Right renal cortex interstitium (tissue), 3 donors: ENCODE measurements at places on chromosomes 4 and X. TPM values are rescaled to one million over a fixed set of nuclear protein-coding genes. Genes with fewer than 3 reads are reported as not detected.

DNA sequence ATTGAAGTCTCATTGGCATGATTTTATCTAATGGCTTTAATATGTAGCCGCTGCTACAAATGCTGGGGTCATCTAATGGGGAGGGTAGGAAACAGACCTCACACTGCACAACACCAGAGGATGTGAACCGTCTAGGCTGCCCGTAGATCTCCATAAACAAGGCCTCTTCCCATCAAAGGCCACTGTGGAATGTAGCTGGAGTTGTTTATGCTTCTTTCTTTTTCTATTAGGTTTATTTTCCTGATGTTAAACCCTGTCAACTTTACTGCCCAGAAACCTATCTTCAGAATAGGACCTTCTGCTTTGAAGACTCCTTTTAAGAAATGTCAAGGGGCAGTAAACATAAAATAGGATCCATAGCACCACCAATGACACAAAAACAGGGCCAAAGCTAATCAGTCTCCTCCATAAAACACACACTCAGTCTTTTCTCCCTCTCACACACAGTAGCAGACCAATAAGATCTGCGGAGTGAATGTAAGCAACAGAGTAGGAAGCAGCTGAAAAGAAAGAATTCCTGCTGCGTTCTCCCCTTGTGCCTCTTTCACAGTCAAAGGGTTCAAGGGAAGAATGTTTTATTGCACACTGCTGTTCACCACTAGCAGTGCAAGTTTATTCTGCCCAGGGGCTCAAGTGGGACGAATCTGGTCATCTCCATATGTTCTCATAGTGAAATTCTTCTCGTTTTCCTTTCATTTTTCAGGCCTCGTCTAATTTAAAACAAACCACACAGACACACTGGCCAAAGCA lies 72.2 kb downstream of the MAML3 start:
- DNase-seq: no peak

DNA sequence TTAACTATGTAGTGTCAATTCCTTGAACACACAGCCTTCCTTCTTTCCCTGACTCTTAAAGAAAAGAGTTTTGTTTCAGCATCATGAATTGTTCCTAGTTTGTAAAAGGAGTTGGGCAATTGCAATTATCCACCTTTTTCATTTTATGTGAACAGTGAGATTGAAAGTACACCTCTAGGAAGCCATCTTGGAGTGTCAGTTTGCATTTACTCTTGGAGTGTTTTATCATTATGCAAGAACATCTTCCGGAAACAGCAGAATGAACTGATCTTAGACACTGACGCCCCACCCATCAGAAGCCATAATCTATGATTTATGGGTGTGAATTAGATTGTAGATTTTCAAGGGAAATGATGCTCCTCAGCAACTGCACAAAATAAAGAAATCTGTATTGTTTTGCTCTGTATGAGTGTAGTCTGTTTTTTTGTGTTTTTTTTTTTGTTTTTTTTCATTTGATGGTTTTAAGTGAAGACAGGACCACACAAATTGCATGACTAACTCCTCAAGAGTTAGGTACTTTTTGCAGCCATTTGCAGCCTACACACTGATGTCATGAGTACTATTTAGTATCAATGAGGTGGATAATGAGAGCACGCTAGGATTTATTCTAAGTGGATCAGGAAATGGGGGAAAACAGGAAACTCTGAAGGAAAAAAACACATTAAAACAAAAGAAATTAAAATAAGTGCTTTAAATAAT lies 19.5 kb upstream of the FGF2 start:
- no peak for DNase-seq

ADH7 gene
- polyA plus RNA-seq: not detected

PCDH10 gene
- polyA plus RNA-seq: 6.0 TPM

GRCh38 chr4:25889589-25890503 lies 24.2 kb upstream of the SMIM20 start:
- no peak for DNase-seq
